A549 treated with AZD2906 at 1 μM for 4 hours (cell line): ENCODE measurements at places on chromosomes 11 and 22. TPM values are rescaled to one million over a fixed set of nuclear protein-coding genes. Genes with fewer than 3 reads are reported as not detected.

Gene TMEM121B
- 0.11 to 0.24 TPM (median 0.15 TPM) in 5 replicates for total RNA-seq

Gene RAG2
- total RNA-seq, result not detected in 5 replicates

Gene OR4A16
- not detected in 5 replicates for total RNA-seq

Gene FAM227A
- 0.38 to 0.68 TPM (median 0.60 TPM) in 5 replicates for total RNA-seq

Gene SOX10
- total RNA-seq, result 0.08 TPM in 1 of 5 replicates, not detected in the others

Gene ACTN3
- total RNA-seq, result 0.02 to 0.10 TPM (median 0.09 TPM) in 4 of 5 replicates, not detected in the other

Gene CDON
- 1.6 to 2.6 TPM (median 1.9 TPM) in 5 replicates for total RNA-seq

Gene ESAM
- total RNA-seq, result 9.1 to 14.6 TPM (median 12.8 TPM) in 5 replicates

Gene MMP11
- total RNA-seq, result 0.13 to 0.29 TPM (median 0.18 TPM) in 5 replicates

Gene PPME1
- total RNA-seq, result 49.5 to 53.8 TPM (median 52.8 TPM) in 5 replicates

Gene CNIH2
- 2.1 to 3.0 TPM (median 2.3 TPM) in 5 replicates for total RNA-seq
